Left lung (tissue), 14 donors: ENCODE measurements at places on chromosomes 2 and 18. TPM values are rescaled to one million over a fixed set of nuclear protein-coding genes. Genes with fewer than 3 reads are reported as not detected.

Gene CFAP65
- 4.3 TPM for polyA plus RNA-seq

Gene COBLL1
- polyA plus RNA-seq, result 21.6 TPM

Gene LIMS4
- polyA plus RNA-seq, result 1.0 TPM

Gene NCKAP5
- polyA plus RNA-seq, result 13.8 TPM

Gene LYG2
- polyA plus RNA-seq, result 0.55 TPM

Gene MPHOSPH10
- 49.9 TPM for polyA plus RNA-seq

Gene CDCA7
- polyA plus RNA-seq, result 75.3 TPM

Gene LCT
- 0.24 TPM for polyA plus RNA-seq
